ENCODE measurements at places on chromosomes 5 and 9.
A peak's percentile ranks its signal among the peaks of the same experiment; 100 is the strongest.

- no peak for DNase-seq
Observed at GRCh38 chr5:427415-428087, 15.4 kb upstream of the EXOC3 start.

DNA sequence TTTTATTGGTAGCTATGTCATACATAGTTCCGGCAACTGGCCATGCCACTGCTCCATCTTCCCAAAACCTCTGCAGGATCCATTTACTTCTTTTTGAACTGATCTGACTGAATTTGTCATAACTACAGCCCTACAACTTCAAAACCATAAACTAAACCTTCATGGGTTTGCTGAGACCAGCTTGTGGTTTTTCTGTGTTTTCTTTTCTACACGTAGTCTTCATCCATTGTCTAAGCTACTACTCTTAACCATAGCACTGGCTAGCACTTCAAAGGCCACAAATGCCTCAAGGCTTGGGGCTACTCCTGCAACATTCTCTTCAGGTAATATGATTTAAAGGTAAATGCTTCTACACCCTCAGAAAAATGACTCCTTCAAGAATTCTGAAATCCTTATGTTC, 9.0 kb upstream of the KIF2A start:
- no peak for DNase-seq

GRCh38 chr9:109274884-109275730, 45.8 kb downstream of the EPB41L4B start:
- no peak for DNase-seq

- DNase-seq = peak; percentile 13
Observed at GRCh38 chr9:12464910-12465512, 228.2 kb upstream of the TYRP1 start.

DNA sequence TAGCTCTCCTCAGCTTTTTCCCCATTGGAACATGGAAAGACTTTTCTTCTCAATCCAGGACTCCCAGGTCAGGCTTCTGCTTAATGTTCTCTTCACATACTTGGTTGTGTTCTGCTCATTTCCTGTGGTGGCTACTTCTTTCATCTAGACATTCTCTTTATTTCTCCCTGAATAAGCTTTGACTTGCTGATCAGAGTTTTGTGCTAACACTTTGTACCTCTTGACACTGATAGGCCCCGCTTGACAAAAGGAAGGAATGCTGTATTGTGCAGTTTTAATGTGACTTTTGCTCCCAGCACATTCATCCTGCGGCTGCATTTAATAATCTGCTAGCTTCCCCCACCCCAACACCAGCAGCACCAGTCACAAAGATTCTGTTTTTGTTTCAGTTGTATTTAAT, 90.9 kb upstream of the MINAR2 start:
- no peak for DNase-seq

GRCh38 chr9:90827181-90827871, 25.7 kb downstream of the SYK start:
- DNase-seq = no peak

GRCh38 chr9:76310577-76310976, 83.6 kb downstream of the RFK start:
- DNase-seq = no peak

Measured in fibroblast of skin of abdomen (primary cell).